ENCODE measurements at places on chromosomes 1 and 21. TPM values are rescaled to one million over a fixed set of nuclear protein-coding genes. Genes with fewer than 3 reads are reported as not detected.

- H3K27me3 ChIP-seq, result no peaks in the 10 kb centered on the region
- H3K36me3 ChIP-seq, result no peaks in the 10 kb centered on the region
- H3K4me3 ChIP-seq, result no peak overlapping the region
- H3K27ac ChIP-seq, result no peak overlapping the region
- no peaks in the 10 kb centered on the region for H3K4me1 ChIP-seq
Observed at GRCh38 chr1:36951761-36952160, 82.6 kb downstream of the GRIK3 start.

GRCh38 chr1:220769205-220769604, 17.5 kb upstream of the MTARC1 start:
- no peaks in the 10 kb centered on the region for H3K36me3 ChIP-seq
- DNase-seq, result no peak
- H3K27ac ChIP-seq, result no peak overlapping the region
- no peaks in the 10 kb centered on the region for H3K4me1 ChIP-seq
- H3K27me3 ChIP-seq, result peaks cover 2% of the 10 kb centered on the region

DNA sequence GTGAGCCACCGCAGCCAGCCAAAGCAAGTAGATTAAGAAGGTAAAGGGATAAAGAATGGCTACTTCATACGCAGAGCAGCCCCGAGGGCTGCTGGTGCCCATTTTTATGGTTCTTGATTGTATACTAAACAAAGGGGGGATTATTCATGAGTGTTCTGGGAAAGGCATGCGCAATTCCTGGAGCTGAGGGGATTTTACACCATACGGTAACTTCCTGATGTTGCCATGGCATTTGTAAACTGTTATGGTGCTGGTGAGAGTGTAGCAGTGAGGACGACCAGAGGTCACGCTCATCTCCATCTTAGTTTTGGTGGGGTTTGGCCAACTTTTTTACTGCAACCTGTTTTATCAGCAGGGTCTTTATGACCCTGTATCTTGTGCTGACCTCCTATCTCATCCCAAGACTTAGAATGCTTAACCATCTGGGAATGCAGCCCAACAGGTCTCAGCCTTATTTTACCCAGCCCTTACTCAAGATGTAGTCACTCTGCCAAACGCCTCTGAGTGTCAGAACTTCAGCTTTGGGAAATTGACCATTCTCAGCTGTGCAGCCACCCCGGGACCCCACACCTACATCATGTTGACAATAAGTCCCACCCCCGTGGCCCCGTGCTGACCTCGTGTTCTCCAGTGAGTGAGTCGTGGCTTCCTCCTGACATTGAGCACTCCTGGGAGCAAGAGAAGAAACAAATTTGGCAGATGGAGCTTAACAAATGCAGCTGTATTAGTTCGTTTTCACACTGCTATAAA, 149.4 kb upstream of the COL6A1 start:
- H3K27me3 ChIP-seq, result no peaks in the 10 kb centered on the region
- H3K36me3 ChIP-seq, result peaks cover 5% of the 10 kb centered on the region
- H3K4me1 ChIP-seq, result peaks cover 11% of the 10 kb centered on the region
- H3K27ac ChIP-seq, result no peak overlapping the region
- H3K4me3 ChIP-seq, result no peak overlapping the region

GRCh38 chr1:27331922-27332321, 9.9 kb upstream of the SYTL1 start:
- DNase-seq, result no peak
- H3K4me3 ChIP-seq, result no peak overlapping the region
- H3K27me3 ChIP-seq, result no peaks in the 10 kb centered on the region
- peaks cover 30% of the 10 kb centered on the region for H3K4me1 ChIP-seq
- peaks cover 43% of the 10 kb centered on the region for H3K36me3 ChIP-seq

The SPRR2E gene
- not detected for total RNA-seq

GRCh38 chr1:205247130-205247921, 19.6 kb downstream of the TMCC2 start:
- H3K27ac ChIP-seq, result no peak overlapping the region
- peaks cover 17% of the 10 kb centered on the region for H3K4me1 ChIP-seq
- H3K36me3 ChIP-seq, result no peaks in the 10 kb centered on the region
- no peak for DNase-seq

The QSOX1 gene
- total RNA-seq, result 18.5 TPM

- DNase-seq, result no peak
- no peak overlapping the region for H3K27ac ChIP-seq
- no peaks in the 10 kb centered on the region for H3K36me3 ChIP-seq
- H3K27me3 ChIP-seq, result no peaks in the 10 kb centered on the region
Observed at GRCh38 chr1:41723786-41724185, 194.9 kb downstream of the HIVEP3 start.

DNA sequence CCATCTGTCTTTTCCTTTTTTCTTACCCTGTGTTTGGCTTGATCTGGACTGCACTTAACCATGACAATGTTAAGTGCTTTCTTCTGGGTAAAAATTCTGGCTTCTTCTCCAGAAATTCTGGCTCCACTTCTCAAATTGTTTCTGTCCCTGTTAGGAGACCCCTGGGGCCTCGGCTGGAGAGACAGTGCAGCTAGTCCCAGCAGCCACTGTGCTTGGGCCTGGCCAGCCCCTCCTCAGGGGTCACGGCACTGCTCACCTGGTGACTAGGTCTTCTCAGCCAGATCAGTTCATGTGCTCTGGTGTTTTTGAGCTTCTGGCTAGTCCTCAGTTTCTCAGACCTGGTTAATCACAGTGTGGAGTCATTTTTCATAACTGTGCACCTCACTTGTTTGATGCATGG, 72.4 kb downstream of the ADARB1 start:
- H3K4me3 ChIP-seq, result no peak overlapping the region
- no peak for DNase-seq
- peaks cover 13% of the 10 kb centered on the region for H3K4me1 ChIP-seq
- H3K36me3 ChIP-seq, result no peaks in the 10 kb centered on the region

DNA sequence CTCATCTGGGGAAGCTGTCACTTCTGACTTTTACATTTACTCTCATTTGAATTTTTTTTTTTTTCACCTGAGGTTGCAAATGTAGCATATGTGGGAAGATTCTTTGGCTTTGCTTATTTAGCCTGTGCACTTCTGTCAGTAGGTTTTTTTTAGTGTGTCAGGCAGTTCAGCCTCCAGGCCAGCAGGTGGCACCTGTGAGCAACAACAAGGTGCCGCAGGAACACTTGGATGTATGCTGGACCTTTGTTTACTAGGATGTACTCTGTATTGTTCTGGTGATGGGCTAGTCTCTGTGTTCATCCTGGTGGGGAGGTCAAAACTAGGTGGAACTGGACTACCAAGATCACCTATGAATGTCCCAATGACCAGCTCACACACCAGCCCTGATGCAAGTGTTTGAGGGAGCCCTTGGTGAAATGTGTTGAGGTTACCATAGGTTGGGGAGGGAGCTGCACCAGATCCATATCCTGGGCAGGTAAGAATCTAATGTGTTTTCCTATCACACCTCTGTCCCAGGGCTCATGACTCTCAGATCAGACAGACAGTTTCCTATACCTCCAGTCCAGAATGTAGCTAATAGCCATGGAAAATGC, 618.2 kb downstream of the BRINP3 start:
- peak; percentile 15 for DNase-seq
- no peaks in the 10 kb centered on the region for H3K36me3 ChIP-seq
- H3K4me1 ChIP-seq, result no peaks in the 10 kb centered on the region
- H3K4me3 ChIP-seq, result no peak overlapping the region
- H3K27ac ChIP-seq, result no peak overlapping the region
- no peaks in the 10 kb centered on the region for H3K27me3 ChIP-seq

- peak; percentile 69 for DNase-seq
- H3K27ac ChIP-seq, result no peak overlapping the region
- H3K27me3 ChIP-seq, result no peaks in the 10 kb centered on the region
Observed at GRCh38 chr1:235417086-235417697, 50.0 kb downstream of the TBCE start.

Data from activated CD4-positive, alpha-beta T cell treated with anti-CD3 and anti-CD28 coated beads, Interleukin-2, amount 10 ng/mL, durations not matched to agents 7 days and 5 days (primary cell).